ENCODE measurements at places on chromosomes 3 and 15. TPM values are rescaled to one million over a fixed set of nuclear protein-coding genes. Genes with fewer than 3 reads are reported as not detected.

Gene TMEM158
- 0.83 TPM for total RNA-seq

Gene KLHL6
- total RNA-seq = 0.04 TPM

Gene RTP1
- total RNA-seq = not detected

Gene KCNMB3
- total RNA-seq = 2.7 TPM

Gene TMEM45A
- total RNA-seq = 37.6 TPM

Gene ESYT3
- 6.3 TPM for total RNA-seq

Gene C3orf20
- 0.92 TPM for total RNA-seq

Gene TTC21A
- 2.7 TPM for total RNA-seq

Gene LDHAL6B
- not detected for total RNA-seq

Gene FAM81A
- 1.8 TPM for total RNA-seq

Gene IFT57
- 55.2 TPM for total RNA-seq

Gene ARNT2
- total RNA-seq = 4.4 TPM

Gene C2CD4A
- not detected for total RNA-seq

Gene PODXL2
- 24.9 TPM for total RNA-seq
